Trophoblast cell (in vitro differentiated cells and primary cell): ENCODE measurements at places on chromosomes 16 and 17.

GRCh38 chr17:78682363-78682762, 99.7 kb downstream of the CYTH1 start:
- DNase-seq = peak; percentile 81

- no peak for DNase-seq
These were observed at the start of gene PRSS21 for GRCh38 chr16:2816751-2817339. Gene PRSS21 (plus strand): TSS chr16:2817237. CDS start chr16:2817269, 32 bp downstream.

GRCh38 chr17:3890082-3890877, 2.6 kb downstream of the CAMKK1 start:
- peak; percentile 7 for DNase-seq

GRCh38 chr16:48373258-48374029, 11.8 kb downstream of the SIAH1 start:
- DNase-seq = no peak

DNA sequence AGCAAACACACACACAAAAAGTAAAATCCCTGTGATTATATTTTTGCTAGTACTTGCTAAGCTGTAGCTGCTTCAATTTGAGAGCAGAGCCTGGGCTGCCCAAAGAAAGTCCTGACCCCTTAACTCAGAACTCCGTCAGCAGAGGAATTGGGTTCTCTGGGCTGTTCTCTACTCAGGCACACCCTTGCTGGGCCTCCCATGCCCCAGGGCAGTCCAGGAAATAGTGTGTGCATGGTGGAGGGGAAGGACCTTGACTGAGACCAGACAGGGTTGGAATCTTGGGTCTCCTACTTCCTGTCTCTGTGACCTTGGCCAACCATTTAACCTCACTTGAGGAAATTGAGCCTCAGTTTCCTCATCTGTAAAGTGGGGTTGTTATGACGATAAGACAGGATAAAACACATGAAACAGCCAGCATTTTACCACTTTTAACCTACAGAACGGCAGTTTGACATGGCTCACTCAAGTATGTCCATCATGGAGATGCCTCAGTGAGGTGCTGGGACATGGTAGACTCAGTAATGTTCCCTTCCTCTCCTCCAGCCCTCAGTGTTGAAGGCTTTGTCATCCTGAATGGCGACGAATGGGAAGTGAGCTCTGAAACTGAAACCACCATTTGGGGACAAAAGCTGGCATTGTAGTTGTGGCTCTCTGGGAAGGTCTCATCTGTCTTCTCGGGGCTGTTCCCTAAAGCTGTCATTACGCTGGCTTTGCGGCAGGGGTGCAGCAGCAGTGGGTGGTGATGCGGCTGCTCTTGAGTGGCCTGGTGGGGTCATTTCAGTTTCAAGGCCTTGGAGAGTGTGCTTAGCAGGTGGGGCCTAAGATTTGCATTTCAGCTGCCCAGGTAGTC, 74.9 kb downstream of the CMIP start:
- peak; percentile 56 for DNase-seq
